ENCODE measurements at places on chromosomes 16 and 17. TPM values are rescaled to one million over a fixed set of nuclear protein-coding genes. Genes with fewer than 3 reads are reported as not detected.

DNA sequence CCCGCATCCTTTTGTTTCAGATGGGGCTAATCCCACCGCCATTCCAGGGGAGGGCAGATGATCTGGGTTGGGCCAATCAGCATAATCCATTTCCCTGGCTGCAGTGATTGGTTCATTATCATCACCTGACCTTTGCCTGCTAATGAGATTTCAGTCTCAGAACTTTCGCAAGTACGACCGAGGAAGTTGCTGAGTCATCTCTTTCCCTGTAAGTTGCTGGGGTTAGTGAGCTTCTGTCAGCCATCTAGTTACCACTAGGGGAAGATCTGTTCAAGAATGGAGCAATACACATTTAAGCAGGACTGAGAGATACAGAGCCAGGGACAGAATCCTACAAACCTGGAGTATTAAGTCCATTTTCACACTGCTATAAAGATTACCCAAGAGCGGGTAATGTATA, 65.3 kb upstream of the NUDT7 start:
- DNase-seq, result peak; percentile 20

- DNase-seq, result no peak
Observed at GRCh38 chr16:1470481-1471251, 4.2 kb downstream of the CLCN7 start.

DNA sequence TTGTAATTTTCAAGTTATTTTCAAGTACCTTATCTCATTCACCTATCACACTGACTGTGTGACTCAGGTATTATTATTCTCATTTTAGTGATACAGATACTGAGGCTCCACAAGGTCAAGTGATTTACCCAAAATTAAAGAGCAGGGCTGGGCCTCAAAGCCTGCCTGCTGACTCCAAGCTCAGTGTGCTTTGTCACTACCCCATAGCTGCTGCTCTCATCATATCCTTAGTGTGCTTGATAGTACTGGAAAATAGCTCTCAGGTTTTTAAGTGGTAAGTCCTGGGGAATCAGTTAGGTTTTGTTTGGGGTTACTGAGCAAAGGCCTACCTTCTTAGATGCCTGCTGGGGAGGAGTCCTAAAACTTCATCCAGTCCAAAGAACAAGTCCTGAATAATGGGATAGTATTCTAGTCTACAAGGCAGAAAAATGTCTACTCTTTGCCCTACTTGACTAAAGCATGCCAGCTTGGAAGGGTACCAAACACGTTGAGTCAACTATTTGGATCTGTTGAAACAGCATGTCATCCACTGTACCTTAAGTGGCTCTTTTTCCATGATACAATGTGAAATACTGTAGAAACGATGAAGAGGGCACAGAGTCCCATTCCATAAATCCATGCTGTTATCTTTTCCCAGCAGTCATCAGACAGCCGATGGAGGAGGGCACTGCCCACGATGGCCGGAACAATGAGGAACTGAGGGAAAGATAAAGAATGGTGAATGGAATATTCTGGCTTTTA, 10.7 kb downstream of the MMD start:
- DNase-seq, result no peak

GRCh38 chr16:26645614-26646013, 421.1 kb upstream of the C16orf82 start:
- DNase-seq, result peak; percentile 81

GRCh38 chr17:58242171-58242784, 3.9 kb downstream of the LPO start:
- peak; percentile 66 for DNase-seq

- DNase-seq, result no peak
Observed at GRCh38 chr17:41793784-41794539, 7.5 kb upstream of the JUP start.

DNA sequence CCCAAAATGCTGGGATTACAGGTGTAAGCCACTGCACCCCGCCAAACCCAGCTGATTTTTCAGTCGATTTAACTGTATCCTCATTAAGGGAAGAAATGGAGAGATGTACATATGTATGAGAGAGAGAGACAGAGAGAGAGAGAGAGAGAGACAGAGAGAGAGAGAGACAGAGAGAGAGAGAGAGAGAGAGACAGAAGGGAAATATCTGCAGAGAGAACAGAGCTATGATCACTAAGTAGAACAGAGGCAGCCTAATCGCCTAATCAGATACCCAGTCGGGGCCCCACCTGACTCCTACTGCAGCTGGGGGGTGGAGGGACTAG, 70.0 kb downstream of the RBBP6 start:
- DNase-seq, result no peak

EVPL gene
- 0.14 TPM for total RNA-seq

NECAB2 gene
- total RNA-seq, result not detected

DNA sequence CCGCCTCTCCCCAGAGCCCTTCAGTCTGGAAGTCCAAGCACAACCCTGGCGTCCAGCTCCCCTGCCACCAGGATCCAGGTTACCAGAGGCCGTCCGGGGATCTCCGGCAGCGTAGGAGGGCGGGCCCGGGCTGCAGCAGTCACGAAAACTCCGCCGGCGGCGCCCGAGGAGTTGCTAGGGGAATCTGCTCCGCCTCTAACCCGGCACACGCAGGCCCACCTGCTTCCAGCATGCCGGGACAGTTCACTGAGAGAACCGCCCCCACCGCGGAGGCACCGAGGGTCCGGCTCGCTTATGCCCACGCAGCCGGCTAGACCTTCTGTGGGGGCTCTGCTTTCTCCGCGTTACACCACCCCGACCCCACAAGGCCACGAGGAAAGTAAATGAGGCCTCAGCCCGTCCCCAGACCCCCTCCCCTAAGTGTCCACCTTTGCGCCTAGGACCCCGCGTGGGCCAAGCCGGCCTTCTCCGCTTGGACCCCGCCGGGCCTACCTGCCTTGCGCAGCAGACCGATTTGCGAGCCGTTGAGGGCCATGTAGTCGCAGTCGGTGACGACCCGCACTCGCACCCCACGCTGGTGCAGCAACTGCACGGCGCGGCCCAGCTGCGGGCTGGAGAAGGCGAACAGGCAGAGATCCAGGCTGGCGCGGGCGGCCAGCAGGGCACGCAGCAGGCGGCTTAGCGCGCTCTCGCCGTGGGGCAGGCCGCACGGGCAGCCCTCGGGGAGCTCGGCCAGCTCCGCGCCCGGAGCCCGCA, 587 bp downstream of the PLD6 start:
- DNase-seq, result peak; percentile 82

GRCh38 chr17:1294157-1294717, 14.8 kb downstream of the TRARG1 start:
- peak; percentile 82 for DNase-seq

Measured in activated naive CD4-positive, alpha-beta T cell treated with anti-CD3 and anti-CD28 coated beads for 36 hours (primary cell).